Hematopoietic multipotent progenitor cell treated with erythropoietin and hydrocortisone succinate and interleukin-3 and kit ligand, for 6 days (in vitro differentiated cells): ENCODE measurements at places on chromosomes 5 and 9.

- peak; percentile 35 for DNase-seq
Measured at GRCh38 chr9:131651599-131651998, 88.3 kb downstream of the RAPGEF1 start.

DNA sequence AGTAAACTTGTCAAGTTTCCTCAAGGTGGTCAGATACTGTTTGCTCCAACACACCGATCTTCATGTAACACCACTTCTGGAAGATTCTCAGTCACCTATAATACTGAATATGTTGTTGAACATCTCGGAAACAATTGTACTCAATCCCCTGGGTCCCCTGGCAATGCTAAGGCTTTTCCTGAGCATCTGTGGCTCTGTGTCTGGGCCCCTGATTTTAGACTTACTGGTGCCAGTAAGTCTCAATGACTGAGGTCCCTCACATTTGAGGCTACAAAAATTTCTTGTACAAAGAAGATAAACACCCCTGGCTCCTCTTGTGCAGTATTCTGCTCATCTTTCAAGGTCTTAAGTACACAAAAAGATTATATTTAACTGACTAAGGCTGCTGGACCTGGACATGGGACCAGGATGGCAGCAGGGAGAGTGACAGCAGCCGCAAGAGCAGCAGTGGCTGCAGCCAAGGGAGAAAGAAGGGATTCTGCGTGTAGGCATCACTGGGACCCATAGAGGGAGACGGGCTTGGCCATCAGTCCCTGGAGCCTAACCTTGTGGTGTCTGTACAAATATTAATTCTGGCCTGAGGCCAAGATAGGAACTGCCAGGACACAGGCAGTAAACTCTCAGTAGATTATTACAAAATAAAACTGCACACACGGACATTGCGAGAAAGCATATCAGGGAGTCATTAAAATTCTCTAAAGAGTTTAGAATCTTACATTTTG is 49.0 kb upstream of the TNPO1 start:
- DNase-seq: peak; percentile 6

DNA sequence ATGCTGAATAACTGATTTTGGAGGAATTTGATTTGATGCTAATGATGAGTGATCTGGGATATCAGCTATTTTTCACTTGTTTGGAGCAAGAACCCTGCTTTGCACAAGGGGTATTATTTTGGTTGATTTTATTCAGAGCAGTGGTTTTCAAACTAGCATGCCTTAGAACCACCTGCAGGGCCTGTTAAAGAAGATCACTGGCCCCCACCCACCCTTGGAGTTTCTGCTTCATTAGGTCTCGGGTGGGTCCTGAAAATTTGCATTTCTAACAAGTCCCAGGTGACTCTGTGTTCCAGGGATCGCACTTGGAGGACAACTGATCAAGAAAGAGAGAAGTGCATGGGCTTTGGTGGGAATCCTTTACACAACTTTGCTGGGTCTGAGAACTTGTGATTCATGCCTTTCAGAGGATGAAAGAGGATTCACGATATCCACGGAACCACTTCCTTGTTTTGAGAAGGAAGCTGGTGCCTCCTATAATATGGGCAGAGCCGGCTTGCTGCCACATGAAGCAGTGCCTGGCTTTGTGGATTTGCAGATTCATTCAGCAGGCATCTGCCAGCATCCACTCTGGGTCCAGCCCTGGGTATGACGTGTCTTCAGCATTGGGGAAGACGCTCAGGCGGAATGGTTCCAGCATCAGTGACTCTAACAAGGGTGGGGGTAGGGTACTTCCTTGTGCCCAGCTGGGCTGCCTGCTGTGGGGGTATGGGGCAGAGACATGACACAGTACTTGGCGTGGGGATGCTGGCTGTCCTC is 106.6 kb upstream of the PITX1 start:
- DNase-seq: no peak

GRCh38 chr9:71115448-71115975 is 5.9 kb downstream of the TRPM3 start:
- no peak for DNase-seq
